ENCODE measurements at places on chromosomes 7 and 10.
A peak's percentile ranks its signal among the peaks of the same experiment; 100 is the strongest.

DNA sequence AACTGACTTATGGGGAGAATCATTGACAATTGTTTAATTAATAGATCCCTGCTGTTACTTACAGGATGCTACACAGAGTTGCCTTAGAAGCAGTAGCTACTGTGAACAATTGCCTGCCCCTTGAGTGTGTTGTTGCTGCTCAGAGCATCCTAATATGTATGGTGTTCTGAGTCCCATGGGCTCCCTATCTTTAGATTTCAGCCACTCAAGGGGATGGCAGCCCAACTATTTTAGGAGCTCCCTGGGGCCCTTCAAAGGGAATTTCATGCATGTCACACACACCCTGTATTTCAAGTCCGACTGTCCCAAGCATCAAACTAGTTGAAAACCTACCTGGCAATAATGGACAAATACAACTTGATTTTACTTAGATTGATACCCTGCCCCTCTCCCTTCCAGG lies 111.2 kb downstream of the NOC3L start:
- DNase-seq = no peak

DNA sequence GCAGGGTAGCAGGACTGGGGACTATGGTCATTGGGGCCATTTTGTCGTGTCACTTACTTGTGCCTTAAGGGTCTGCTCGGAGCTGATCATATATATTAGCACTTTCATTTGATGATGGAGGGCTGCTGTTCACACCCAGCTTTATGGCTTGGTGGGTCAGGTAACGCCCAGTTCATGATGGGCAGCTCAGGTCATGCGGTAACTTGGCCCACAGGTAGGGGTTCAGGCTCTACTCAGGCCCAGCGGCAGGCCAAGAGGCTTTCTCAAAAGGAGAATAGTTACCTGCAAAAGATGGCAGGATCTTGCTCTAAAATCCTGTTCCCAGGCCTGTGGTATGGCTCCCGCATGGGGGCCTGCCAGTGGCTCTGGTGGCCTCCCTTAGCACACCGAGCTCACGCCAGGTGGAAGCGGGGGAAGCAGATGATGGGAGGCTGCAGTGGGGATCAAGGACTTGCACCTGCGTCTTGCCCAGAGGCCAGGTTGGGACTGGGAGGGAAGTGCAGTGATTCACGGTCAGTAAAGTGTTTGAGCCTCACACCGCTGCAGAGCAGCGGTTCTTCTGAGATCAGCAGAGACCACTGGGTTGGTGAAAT lies 109.5 kb downstream of the ADCY1 start:
- DNase-seq = peak; percentile 28

DNA sequence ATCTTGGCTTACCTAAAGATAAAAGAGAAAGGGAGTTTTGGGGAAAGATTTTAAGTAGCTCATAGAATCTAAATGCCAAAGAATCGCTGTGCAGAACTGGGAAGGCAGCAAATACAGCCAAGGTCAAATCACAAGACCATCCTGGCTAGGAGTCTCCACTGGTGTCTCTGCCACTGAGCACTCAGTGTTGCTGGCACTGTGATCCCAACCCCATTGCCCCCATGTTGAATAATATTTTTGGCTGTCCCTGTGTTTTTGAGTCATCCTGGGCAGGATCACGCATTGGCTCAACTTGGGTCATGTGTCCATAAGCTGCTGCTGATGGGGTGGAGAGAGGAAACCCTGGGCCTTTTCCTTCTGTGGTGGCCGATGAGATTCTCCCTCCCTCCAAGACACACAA lies 21.2 kb downstream of the TLX1 start:
- no peak for DNase-seq

DNA sequence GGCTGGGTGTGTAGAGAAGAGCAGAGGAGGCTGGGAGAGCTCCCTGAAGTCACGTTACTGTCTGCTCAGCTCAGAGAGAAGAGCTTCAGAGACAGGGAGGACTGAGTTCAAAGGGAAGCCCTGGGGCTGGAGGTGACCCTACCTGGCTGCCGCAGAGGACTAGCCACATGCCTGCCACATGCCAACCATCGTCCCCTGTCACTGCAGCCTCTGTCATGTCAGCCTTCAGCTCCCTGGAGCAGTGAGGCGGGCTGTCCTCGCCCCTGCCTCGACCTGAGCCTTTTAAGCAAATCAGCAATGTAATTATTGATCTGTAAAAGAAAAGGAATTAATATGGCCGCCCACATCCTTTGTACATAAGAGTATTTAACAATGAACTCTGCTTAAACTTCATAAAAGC lies 89.3 kb upstream of the RET start:
- DNase-seq = no peak

DNA sequence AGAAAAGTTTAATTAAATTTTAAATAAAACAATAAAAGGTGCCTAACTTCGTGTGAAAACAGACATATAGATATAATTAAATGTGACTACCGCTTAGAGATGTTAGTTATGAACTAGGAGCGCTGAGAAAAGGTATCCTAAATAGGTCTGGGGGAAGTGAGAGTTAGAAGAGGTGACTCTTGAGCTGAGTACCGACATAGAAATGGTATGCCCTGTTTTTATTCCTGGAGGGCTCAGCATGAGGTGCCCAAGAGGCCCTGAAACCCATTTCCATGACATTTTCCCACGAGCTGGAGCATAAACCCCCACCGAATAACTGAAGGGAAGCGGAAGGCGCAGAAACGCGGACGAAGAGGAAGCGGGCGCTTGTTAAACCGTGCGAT lies 433 bp upstream of the STARD3NL start:
- DNase-seq = no peak
